ENCODE measurements at places on chromosomes 12 and 14.

- no peak for DNase-seq
Observed at GRCh38 chr14:69670093-69670492, 58.7 kb downstream of the SUSD6 start.

DNA sequence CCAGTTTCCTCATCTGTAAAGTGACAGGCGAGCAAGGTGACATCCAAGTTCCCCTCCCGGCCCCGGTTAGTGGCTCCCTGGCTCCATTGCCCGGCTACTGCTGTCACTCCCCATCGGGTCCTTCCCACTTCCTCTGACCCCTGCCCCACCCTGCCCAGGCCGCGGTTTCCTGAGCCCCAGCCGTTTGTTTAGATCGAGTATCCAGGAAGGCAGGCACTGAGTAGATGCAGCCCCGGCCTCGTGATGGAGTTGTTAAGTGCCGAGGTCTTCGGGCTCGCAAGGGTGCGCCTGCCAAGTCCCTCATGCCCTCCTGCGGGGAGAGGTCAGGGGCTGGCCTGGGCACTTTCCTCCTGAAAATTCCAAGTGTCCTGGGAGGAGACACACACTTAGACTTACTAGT lies 55.4 kb downstream of the TEAD4 start:
- DNase-seq = no peak

DNA sequence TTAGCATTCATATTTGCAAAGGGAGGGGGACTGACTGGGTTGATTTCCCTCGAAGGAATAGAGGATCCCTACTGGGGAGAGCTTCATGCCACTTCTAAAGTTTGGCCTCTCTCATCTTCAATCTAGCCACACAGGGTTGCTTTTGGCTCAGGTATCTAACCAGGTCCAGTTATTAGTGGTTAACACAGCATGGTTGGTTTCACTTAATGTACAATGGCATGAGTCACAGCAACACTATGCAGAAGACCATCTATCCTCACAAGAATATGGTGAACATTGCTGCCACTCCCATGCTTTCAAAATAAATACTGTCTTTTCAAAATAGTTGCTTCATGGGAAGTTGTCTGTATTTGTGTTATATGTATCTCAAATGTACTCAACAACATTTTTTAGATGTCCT lies 6.6 kb upstream of the RAB3IP start:
- DNase-seq = no peak

DNA sequence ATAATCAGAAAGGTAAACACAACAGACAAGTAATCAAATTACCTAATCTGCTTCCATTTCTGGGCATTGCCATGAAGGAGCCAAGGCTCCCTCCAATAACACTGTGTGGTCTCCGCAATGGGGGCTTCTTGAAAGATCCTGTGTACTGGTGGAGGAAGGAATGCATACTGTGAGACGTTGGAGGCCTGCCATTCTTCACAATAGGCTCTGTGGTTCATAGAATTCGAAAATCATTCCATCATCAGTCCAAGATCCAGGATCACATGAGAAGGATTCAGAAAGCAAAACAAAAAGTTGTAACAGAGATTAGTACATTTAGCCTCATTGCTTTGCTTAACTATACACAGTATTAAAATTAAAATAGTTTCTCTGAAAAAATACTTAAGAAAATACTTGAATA lies 76.3 kb downstream of the CDK17 start:
- DNase-seq = no peak

DNA sequence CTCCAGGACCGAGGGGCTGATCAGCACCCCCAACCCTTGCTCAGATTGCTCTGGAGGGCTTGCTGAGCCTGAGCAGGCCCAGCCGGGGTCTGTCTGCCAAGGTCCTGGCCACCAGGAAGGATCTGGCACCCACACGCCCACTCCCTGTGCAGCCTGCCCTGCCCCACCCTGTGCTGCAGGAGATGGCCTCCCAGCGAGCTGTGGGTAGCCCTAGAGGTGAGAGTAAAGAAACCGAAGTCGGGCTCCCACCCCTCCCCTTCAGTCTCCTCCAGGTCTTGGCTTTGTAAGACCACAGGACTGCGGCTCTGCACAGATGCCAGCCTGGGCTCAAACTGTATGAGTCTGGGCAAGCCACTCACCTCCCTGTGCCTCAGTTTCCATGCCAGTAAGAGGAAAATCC lies 307.8 kb downstream of the BCL11B start:
- no peak for DNase-seq

DNA sequence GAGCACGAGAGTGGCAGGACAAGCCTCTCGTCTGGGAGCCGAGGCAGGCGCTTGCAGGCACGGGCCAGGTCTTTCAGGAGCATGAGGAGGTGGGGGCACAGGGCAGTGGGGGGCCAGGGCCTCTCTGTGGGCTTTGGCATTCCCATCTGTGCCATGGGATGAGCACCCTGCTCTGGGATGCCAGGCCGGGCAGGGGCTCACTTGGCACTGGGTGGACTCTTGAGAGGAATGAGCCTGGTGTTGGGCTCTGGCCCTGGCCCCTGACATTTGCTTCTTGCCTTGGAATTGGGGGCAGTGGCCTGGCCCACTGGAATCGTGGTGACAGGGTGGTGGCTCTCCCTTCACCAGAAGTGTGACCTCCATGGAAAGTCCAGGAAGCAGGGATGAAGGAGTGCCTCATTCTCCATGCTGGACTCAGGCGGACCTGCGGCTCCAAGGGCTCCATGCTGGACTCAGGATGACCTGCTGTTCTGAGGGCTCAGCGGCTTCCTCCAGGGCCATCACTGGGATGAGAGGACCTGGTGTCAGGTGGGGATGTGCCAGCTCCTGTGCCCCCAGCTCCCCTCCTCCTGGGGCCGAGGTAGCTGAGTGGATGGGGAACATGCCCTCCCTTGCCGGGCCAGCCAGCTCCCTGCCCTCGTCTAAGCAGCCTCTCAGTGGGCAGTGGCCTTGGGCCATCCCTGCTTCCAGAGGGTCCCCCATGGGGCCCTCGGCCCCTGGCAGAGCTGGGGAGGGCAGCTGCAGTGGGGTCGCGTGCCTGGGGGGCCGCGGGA lies 220.3 kb downstream of the KIF26A start:
- DNase-seq = no peak

- no peak for DNase-seq
Observed at GRCh38 chr14:104436741-104437701, 142.5 kb upstream of the C14orf180 start.

- DNase-seq = no peak
Observed at GRCh38 chr12:33180918-33181317, 258.7 kb downstream of the SYT10 start.

- no peak for DNase-seq
Observed at GRCh38 chr12:3728686-3729085, 24.2 kb downstream of the CRACR2A start.

GRCh38 chr14:20855652-20856291 lies 35.4 kb upstream of the RNASE3 start:
- peak; percentile 21 for DNase-seq

GRCh38 chr12:84706374-84706773 lies 206.2 kb downstream of the SLC6A15 start:
- DNase-seq = no peak

GRCh38 chr12:19171731-19172130 lies 42.2 kb downstream of the PLEKHA5 start:
- no peak for DNase-seq

DNA sequence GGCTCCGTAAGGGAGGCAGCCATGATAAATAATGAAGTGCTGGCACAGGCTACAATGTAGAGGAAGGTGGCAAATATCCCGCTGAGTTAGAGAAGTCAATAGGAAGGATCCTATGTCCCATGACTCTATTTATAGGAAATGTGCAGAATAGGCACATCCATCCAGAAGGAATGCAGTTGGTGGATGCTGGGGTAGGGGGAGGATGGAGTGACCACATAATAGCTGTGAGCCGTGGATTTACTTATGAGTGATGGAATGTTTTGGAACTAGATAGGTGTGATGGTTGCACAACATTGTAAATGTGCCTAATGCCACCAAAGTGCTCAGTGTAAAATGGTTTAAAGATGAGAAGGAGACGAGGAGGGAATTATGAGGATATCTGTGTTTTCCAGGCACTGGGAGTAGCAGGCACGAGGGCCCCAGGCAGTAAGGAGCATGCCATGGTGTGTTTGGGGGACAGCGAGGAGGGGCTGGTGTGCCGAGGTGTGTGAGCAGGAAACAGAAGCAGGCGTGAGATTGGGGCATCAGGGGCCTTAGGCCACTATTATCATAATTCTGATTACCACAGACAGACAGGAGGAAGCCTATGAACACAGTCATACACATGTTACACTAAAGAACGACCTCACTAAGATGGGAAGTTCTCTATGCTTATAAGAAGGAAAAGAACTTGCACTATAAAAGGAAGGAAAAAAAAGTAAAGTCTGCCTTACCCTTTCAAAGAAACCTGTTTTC lies 837.3 kb upstream of the TMEM132C start:
- no peak for DNase-seq

Data from activated naive CD4-positive, alpha-beta T cell treated with Interleukin-2 at 50 U/mL for 16 hours (primary cell).